ENCODE measurements at places on chromosomes 11 and 22.

GRCh38 chr22:22888571-22889353 lies 1.1 kb downstream of the IGLL5 start:
- no peak overlapping the region for H3K4me3 ChIP-seq
- no peak for DNase-seq
- H3K4me1 ChIP-seq: no peaks in the 10 kb centered on the region
- no peak overlapping the region for H3K27ac ChIP-seq
- H3K36me3 ChIP-seq: no peaks in the 10 kb centered on the region
- no peaks in the 10 kb centered on the region for H3K27me3 ChIP-seq

- no peaks in the 10 kb centered on the region for H3K4me1 ChIP-seq
- H3K4me3 ChIP-seq: peak overlapping the region; percentile 27
- DNase-seq: no peak
- no peaks in the 10 kb centered on the region for H3K27me3 ChIP-seq
These were observed 14.9 kb downstream of the TMEM258 start for GRCh38 chr11:61777234-61778090.

- H3K4me3 ChIP-seq: no peak overlapping the region
- no peak overlapping the region for H3K27ac ChIP-seq
- peaks cover 13% of the 10 kb centered on the region for H3K36me3 ChIP-seq
- DNase-seq: no peak
- no peaks in the 10 kb centered on the region for H3K27me3 ChIP-seq
These were observed 6.0 kb downstream of the MRPL40 start for GRCh38 chr22:19438298-19438697.

- no peaks in the 10 kb centered on the region for H3K4me1 ChIP-seq
- H3K27ac ChIP-seq: no peak overlapping the region
- H3K27me3 ChIP-seq: no peaks in the 10 kb centered on the region
- H3K4me3 ChIP-seq: no peak overlapping the region
These were observed 1003.7 kb downstream of the BRD1 start for GRCh38 chr22:48823941-48824340.

- no peak overlapping the region for H3K27ac ChIP-seq
- H3K4me1 ChIP-seq: peaks cover 13% of the 10 kb centered on the region
- no peaks in the 10 kb centered on the region for H3K27me3 ChIP-seq
- no peak overlapping the region for H3K4me3 ChIP-seq
- no peaks in the 10 kb centered on the region for H3K36me3 ChIP-seq
These were observed 2.8 kb upstream of the DGCR2 start for GRCh38 chr22:19125011-19125410.

Measured in thoracic aorta (tissue), 2 donors.